ENCODE measurements at places on chromosomes 2 and 18. TPM values are rescaled to one million over a fixed set of nuclear protein-coding genes. Genes with fewer than 3 reads are reported as not detected.

FSHR gene
- total RNA-seq = not detected

SNORC gene
- 14.6 TPM for total RNA-seq

PLB1 gene
- total RNA-seq = not detected

TMEM163 gene
- total RNA-seq = not detected

SIX2 gene
- total RNA-seq = 7.3 TPM

HOXD9 gene
- 9.5 TPM for total RNA-seq

DNA sequence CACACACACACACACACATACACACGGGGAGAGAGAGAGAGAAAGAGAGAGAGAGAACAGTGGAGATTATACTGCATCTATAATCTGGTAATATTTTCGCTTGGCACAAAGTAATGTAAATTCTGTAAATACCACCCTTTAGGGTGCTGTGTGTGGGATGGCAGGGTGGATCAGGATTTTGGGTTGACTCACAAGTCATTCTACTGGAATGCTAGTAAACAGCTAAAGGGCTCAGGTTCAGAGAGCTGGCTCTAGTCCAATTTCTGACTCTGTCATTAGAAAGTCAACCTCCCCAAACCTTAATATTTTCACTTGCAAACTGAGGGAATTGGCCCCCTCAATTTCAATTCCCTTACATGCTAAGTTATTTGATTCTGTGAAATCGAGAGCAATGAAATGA, 308.3 kb downstream of the TSN start:
- no peak for DNase-seq

GRCh38 chr2:96259497-96259921, 6.3 kb downstream of the TMEM127 start:
- DNase-seq = peak; percentile 45

GRCh38 chr2:201939453-201939941, 94.2 kb upstream of the FZD7 start:
- DNase-seq = no peak

DNA sequence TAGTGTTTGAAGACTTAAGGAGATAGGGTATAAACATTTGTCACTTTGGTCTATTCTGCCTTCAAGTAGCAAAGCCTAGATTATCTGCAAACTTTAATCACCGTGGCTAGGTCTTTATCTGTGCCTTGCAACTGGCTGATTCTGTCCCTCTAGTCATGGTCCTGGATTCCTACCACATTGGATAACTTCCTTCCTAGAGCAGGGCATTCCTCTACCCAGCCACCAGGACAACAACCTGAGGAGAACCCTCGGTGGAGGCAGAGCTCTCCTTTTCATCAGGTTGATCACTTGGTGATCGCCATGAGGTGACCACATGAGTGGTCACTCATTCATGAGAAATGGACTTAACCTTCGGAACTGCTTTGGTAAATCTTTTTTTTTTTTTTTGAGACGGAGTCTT, 25.3 kb upstream of the PTPRM start:
- no peak for DNase-seq

DNA sequence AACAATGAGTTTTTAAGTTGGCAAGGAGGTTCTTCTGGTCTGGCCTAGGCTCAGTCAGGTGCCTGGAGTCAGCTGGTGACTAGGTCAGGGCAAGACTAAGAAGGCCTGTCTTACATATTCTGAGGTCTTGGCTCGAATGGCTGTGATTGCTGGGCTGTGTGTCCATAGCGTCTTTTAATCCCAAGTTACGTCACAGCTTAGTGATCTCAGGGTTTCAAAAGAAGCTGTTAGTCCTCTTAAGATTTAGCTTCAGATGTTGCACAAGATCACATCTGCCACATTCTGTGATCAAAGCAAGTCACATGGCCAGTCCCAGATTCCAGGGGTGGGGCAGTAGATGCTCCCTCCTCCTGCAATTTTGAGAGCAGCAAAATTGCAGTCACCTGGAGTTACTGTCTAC, 61.3 kb downstream of the PKP4 start:
- DNase-seq = no peak

DNA sequence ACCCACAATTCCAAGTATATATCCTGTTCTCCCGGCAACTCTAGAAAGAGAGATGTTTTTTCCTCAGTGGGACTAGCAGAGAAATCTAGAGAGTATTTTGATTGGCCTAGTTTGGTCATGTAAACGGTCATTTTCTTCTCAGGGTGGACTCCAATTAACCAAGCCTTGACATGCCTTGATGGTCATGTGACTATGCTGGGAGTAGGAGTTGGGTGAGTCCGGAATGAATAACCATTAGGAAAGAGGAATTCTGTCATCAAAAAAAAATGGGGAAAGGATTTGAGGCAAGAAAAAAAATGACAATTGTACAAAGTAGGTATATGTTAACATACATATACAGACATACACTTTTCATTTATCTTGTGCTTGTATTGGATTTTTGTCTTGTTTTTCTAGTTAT, 248.2 kb upstream of the CDH20 start:
- no peak for DNase-seq

GRCh38 chr2:240728361-240728760, 36.7 kb downstream of the AQP12A start:
- no peak for DNase-seq

DNA sequence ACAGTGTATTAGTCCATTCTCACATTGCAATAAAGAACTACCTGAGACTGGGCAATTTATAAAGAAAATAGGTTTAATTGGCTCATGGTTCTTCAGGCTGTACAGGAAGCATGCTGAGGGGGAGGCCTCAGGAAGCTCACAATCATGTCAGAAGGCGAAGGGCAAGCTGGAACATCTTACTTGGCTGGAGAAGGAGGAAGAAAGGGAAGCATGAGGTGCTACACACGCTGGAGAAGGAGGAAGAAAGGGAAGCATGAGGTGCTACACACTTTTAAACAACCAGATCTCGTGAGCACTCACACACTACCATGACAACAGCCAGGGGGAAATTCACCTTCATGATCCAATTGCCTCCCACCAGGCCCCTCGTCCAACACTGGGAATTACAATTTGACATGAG, 95.3 kb upstream of the FAM110C start:
- no peak for DNase-seq

DNA sequence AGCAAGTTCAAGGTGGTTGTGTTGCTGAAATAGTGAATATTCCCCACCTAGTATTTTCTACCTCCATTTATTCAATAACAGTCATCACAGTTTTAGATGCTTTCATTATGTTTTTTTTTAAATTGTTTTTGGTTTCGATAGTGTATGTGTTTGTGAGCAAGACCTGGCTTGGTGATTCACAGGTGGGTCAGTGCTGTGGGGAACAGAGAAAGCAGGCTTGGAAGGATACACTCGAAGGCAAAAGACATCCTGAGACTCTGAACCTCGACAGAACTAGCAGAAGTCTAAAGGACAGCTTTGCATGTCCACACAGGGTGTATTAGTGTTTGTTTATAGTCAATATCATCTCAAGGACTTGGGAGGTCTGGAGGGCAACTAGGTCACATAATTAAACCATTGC, 551.5 kb downstream of the RIT2 start:
- no peak for DNase-seq

DNA sequence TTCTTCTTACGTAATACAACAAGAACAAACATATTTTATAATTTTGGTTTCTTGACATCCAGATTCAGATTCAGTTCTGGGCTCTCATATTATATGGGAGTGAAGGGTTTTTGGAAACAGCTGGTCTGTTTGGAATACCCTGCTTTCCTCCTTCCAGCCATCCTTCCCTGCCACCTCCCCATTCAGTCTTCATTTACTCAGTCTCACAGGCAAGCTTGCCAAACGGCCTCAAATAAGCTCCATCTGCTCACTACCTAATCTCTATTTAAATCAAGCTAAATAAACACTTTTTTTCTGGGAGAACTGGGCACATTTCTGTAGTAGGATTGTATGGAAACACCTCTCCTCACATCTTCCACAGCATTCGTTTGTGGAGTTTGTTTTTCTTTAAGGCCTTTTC, 147.5 kb downstream of the RND3 start:
- DNase-seq = no peak

- no peak for DNase-seq
Measured at GRCh38 chr2:96647681-96648080, 5.1 kb downstream of the FER1L5 start.

DNA sequence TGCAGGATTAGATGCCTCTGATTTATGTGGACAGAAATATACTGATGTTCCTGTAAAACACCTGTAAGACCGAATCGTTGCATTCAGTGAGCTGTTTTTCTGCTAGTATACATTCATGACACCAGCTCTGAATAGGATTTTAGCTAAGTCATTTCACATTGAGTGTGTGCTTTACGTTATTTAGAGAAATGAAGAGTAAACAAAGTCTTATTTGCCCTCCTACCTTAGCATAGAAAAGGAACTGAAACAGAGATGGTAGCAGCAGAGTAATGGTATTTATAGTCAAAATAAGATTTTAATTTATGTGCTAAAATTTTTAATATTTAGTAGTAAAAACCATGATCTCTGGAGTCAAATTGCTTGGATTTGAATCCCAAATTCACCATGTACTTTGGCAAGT, 168.0 kb downstream of the CERS6 start:
- no peak for DNase-seq

DNA sequence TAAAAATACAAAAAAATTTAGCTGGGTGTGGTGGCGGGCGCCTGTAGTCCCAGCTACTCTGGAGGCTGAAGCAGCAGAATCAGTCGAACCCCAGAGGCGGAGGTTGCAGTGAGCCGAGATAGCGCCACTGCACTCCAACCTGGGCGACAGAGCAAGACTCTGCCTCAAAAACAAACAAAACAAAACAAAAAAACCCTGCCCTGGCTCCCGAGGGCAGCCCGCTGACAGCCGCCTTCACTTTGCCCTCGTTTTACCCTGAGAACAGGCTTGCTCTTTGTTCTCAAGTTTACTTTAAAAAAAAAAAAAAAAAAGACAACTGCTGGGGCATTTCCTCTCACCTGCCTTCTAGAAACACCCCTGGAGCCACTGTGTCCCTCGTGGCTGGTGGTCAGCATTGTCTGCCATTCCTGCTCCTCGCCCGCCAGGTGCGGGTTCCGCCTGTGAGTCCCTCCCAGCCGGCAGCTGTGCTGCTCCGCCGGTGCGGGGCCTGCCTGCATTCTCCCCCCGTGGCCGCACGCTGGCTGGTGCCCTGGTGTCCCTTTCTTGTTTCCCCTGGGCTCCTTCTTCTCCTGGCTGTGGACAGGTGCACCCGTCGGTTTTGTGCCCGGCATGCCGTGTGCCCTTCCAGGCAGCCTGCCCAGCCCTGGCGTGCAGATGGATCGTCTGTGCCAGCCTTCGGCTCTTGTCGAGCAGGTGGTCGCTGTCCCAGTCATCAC, 105.7 kb downstream of the USP40 start:
- no peak for DNase-seq

DNA sequence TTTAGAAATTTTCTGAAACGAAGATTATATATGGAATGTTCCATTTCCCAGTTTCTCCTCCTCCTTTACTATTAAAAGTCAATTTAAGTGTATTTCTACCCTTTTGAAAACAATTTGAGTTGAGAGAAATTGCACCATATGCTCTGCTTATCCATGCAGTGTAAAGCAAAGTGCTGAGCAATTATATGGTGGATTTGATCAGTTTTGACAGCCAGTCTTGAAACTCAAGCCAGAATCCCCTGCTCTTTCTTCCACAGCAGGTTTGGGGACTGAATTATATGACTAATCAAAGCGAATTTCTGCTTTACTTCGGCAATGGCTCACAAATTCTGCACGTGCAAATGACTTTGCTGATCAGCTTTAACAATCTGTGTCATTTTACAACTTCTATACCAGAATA, 1183.6 kb downstream of the LRP1B start:
- no peak for DNase-seq

GRCh38 chr18:13003466-13003896, 12.3 kb downstream of the CEP192 start:
- DNase-seq = peak; percentile 69

DNA sequence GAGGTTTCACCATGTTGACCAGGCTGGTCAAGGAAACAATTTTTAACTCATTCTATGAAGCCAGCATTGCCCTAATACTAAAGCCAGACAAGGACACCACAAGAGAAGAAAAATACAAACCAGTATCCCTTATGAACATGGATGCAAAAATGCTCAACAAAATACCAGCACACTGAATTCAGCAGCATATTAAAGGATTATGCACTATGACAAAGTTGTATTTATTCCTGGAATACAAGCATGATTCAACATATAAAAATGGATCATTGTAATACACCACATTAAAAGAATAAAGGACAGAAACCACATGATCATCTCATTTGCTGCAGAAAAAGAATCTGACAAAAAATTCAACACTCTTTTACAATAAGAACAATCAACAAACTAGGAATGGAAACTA, 138.7 kb downstream of the RAB3GAP1 start:
- no peak for DNase-seq

DNA sequence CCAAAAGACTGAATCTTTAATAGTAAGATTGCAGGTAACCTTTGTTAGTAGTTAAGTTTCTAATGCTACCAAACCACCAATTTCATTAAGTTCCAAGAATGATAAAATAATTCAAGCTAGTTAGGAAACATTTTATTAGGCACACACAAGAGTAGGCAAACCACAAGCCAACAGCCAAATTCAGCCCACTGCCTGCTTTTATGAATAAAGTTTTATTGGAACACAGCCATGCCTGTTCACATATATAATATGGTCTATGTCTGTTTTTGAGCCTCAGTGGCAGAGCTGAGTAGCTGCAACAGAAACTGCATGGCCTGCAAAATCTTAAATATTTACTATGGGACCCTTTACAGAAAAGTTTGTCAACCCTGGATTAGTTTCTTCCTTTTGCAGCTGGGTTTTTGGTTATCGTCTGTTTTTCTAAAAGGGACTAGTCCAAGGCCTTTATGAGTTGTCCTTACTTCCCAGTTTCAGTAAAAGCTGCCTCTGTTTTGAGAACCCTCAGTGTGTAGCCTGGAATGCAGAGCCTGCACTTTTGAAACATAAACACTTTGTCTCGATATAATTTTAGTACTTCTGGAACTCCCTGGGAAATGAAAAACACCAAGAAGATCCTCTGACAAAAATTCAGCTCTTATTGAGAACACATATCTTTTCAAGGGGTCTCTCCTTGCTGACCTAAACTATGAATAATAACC, 39.1 kb downstream of the FRZB start:
- no peak for DNase-seq

- DNase-seq = no peak
Measured at GRCh38 chr2:118851650-118852049, 4.2 kb upstream of the EN1 start.

GRCh38 chr2:21042958-21043743, 722 bp downstream of the APOB start:
- peak; percentile 12 for DNase-seq

GRCh38 chr2:171800639-171801038, 93.4 kb downstream of the SLC25A12 start:
- DNase-seq = no peak

DNA sequence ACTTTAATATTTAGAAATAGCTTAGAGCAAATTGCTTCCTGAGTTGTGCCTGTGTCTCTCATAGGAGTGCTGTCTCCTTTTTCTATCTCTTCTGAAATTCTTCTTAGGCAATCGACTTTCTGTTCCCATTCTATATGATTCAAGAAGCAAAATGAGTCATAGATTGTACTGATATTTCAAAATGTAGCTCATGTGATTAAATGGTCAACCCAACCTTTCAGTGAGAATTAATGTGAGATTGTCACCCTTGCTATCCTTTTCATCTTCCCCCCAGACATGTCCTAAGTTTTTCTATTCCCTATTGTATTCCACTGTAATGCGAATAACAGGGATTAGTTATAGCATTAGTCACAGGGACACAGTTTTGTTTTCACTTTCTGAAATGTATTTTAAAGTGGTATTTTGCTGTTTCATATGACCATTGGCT, 413.6 kb downstream of the THSD7B start:
- DNase-seq = peak; percentile 67
